ENCODE measurements at places on chromosomes 3 and 15.

DNA sequence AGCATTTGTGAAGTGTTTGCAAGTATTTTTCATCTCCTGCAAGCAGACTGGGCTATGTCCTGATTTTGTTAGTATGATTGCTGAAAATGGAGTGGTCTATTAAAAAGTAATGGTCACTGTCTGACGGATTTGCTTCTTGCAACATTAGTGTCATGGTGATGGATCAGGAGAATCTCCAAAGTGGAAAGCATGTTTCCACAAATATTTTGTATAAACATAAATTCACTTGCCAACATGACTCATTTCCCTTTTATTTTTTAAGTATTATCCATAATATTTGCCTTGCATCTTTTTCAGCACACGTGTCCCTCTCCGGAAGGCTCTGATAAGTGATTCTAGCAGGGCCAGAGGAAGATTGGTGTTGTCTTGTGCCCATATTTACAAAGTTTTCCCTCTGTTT, 27.4 kb upstream of the CACNA2D3 start:
- no peak for DNase-seq

GRCh38 chr3:37453393-37454389, 279.3 kb upstream of the LRRFIP2 start:
- DNase-seq, result no peak

GRCh38 chr15:71548401-71548807, 261.9 kb upstream of the NR2E3 start:
- DNase-seq, result no peak

DNA sequence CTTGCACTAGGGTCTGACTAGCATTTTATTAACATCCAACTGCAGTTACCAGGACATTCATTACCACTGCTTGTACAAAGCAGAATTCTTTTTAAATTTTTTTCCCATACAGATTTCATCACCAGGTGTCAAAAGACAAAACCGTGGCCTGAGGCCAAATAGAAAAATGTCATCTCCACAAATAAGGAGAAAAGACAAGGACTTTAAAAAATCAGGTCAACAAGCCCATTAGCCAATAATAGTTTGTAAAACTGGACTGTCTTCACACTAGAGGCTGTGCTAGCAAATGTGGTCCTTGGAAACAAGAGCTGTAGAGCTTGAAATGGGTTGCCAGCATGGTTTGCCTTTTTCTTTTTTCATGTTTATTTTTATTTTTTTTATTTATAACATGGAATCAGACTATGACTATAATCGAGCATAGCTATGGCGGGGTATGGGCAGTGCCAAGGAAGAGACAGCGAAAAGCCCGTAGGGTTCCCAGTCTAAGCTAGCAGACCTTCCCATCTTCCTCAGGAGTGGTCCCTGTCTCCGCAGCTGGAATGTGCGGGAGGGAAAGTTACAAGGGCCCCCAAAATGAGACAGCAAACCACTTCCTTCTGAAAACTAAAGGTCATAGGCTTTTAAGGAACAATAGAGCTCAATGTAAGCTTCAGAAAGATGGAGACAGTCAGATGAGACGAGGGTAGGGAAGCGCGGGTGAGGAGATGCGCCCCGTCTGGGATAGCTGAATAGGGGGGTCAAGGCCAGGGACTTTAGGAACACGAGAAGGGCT, 1.5 kb downstream of the PTPN9 start:
- DNase-seq, result no peak

DNA sequence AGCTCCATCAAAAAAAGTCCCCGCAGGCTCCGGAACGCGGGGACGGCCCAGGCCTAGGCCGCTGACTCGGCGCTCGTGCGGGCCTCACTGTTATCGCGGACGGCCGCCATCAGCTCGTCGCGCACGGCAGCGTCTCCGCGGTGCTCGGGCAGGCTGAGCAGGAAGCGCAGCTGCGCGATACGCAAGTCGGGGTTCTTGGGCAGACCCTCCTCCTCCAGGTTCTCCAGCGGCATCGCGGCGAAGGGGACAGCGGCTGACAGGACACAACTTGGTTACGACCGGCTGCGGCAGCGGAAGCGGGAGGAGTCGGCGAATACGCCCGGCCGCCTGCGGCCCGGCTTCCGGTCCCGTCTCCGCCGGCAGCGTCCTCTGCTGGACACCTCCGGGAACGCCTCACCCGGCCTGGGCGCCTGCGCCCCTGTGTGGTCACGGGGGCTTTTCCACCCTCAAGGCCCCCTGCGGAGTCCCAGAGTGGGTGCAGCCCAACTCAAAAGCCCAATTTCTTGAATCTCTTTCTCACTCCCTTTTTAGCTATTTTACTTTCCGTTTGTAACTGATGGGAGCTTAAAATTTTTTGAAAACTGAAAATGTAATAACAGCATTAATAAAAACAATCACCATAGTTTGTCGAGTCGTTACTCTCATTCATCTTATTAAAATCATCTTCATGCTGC, at the start of gene PSMD6:
PSMD6 (minus strand) TSS at position 308 of the 674 bp plus-strand sequence; CDS start at position 233, 75 bp downstream.
- peak; percentile 50 for DNase-seq

All from iPS DF 19.7 (cell line).